ENCODE measurements at places on chromosomes 3 and 15.

- no peak for DNase-seq
Observed at GRCh38 chr3:163779396-163780344, 1298.6 kb downstream of the SI start.

DNA sequence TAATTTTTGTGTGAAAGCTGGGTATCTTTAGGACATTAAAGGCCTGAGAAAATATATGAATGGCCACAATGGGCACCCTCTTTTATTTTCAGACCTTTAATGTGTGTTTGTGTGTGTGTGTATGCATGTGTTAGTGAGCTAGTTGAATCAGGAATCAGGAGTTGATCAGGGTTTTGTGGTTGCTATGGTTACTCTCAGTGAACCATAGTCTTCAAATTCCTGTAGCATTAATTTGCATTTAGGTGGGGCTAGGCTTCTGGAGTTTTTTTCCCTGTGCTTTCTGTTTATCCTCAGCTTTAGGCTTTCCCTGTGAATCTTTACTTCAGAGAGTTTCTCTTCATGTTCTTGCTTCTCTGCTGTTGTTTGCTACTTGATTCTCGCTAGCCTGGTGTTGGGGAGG, 122.0 kb upstream of the ONECUT1 start:
- DNase-seq = no peak

GRCh38 chr3:106213954-106214353, 345.1 kb upstream of the CBLB start:
- no peak for DNase-seq

- no peak for DNase-seq
Observed at GRCh38 chr15:68633231-68634121, 54.7 kb downstream of the CORO2B start.

DNA sequence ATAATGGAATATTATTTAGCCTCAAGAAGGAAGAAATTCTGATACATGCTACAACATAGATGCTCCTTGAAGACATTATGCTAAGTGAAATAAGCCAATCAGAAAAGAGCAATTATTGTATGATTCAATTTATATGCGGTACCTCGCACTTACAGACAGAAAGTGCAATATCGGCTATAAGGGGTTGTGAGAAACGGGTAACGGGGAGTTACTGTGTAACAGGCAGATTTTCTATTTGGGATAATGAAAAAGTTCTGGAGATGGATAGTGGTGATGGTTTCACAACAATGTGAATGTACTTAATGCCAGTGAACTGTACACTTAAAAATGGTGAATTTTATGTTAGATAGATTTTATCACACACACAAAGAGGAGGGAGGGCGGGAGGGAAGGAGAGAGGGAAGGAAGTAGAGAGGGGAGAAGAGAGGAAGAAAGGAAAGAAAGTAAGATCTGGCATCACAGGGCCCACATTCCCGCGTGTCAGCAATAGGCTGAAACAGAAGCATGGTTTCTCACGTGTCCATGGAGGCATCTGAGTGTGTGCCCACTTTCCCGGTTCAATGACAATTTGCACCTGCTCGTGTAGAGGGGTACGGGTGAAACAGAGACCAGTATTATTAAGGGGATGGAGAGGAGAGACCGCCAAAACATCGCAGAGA, 700 bp upstream of the BLM start:
- no peak for DNase-seq

DNA sequence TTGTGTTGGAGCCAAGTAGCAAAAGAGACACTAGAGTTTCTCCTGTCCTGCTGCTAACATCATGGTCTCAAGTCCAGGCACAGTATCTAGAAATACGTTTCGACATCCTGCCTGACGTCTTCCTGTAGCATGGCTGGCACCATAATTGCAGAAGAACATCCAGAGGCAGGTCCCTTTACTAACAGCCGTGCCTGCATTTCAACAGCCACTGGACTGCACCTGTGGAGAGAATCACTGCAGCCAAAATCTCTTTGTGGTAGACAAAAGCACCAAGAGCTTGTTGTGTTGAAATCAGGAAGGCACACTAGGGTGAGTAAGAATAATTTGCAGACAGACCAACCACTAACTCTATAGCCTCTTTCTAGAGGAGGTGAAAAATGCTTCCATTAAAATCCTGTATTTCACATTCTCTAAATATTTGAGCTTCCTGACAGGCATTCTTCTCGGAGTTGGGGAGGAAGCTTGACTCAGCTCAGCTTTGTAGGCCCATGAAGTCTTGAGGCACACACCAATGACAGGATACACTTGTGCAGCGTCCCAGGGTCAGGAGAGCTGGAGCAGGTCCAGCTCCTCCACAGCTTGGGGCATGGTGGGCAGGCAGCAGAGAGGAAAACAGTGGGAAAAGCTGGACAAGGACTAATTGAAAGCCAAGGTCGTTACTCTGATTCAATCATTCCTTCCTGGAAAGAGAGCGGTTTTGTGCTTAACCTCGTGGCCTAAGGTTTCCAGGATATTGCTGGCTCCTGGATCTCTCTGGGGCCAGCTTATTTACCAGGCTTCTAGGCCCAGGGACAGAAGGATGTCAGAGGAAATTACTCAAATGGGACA, 244.9 kb downstream of the FAM43A start:
- peak; percentile 89 for DNase-seq

DNA sequence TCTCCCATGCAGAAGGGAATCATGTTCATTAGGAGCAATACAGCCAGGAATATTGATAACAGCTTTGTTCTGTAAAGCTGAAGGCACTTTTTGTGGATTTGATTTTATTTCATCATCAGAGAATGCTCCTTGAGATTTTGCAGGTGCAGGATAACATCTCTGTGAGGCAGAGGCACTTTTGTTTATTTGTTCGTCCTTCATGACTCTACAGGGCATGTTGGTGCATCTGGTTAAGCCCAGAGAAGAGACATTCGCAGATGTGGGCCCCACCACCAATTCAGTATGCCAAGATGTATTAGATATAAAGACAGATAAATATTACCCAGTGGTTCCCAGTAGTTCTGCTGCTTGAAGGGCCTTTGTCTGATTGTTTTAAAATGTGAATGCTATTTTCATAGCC, 368.1 kb upstream of the SEMA6D start:
- DNase-seq = no peak

DNA sequence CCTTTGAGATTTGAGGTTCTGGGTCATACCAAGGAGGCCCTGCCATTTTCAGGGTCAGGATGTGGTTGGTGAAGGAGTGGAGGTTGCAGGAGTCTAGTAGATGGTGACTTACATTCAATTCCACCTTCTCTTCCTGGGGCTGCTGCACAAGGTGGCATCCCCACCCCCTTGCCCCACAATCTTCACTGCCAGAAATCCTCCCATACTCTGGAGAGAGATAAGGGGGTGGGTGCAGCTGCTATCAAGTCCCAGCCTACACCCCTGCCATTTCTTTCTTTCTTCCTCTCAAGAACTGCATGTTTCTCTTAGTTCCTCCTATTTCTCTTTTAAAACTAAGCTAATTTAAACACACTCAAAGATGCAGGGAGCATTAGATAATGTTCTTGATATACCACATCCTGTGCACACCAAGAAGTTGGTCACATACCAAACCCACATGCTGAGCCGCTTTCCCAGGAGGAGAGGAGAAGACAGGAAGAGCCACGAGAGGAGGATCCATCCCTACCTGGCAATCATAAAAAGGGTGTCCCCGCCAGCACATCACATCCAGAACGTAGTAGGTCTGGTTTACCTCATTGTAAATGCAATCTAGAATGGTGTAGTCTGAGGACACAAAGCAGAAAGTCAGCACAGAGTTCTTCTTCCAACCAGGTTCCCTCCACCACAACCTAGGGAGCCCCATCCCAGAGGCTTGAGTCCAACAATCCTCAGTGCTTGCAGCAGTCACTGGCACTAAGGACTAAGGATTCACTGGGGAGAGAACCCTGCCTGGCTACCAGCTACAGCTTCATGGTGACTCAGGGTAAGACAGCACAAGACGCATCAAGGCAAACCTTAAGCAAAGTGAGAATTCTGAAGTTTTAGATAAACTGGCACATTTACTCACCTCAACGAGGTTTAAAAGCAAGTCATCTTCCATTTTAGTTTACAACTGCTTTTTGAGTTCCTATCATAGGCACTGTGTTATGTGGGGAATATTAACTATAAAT, 18.5 kb downstream of the SNUPN start:
- DNase-seq = no peak

DNA sequence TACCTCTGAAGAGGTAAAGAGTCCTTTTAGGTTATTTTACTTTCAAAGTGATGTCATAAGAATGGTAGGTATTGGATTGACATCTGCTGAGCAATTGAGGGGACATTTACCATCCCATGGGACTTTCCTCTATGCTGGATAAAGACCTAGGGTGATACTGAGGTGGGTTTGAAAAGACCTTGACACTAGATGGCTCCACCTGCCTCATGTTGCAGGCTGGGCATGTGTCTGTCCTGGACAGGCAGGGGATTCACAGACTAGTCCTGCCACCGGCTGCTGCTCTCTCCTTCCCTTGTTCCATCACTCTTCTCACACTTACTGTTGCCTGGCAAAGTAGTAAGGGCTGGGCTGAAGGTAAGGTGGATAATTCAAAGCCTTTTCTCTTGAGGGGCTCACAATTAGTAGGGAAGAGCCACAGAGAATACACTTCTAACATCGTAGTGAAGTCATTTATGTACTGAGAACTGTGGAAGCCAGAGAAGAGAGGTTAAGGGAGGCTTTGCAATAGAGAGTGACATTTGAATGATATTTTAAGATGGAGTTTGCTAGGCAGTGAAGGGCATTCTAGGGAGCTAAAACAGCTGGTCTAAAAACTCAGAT, 27.7 kb downstream of the TRAK1 start:
- no peak for DNase-seq

GRCh38 chr3:41518626-41519025, 319.3 kb downstream of the CTNNB1 start:
- no peak for DNase-seq

DNA sequence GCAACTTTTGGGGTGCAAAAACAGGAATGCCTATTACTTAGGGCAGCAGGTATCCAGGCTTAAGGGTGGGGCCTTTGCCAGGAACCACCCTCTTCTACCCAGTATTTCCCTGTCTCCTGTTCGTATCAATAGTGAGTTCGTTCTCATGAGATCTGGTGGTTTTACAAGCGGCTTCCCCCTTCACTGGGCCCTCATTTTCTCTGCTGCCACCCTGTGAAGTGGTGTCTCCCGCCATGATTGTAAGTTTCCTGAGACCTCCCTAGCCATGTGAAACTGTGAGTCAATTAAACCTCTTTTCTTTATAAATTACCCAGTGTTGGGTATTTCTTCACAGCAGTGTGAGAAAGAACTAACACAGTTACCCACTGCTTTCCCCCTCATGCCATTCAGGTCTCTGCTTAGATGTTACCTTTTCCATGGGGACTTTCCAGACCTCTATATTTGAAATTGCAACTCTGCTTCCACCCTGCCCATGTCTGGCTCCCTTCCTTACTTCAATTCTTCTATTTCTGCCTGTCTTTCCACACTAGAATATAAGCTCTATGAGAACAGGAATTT, 23.9 kb upstream of the TRA2B start:
- no peak for DNase-seq

GRCh38 chr15:83446904-83447709, at the start of gene SH3GL3:
TSS of gene SH3GL3 (plus strand) at chr15:83447341. CDS start at chr15:83447534, 193 bp downstream.
- DNase-seq = peak; percentile 66

DNA sequence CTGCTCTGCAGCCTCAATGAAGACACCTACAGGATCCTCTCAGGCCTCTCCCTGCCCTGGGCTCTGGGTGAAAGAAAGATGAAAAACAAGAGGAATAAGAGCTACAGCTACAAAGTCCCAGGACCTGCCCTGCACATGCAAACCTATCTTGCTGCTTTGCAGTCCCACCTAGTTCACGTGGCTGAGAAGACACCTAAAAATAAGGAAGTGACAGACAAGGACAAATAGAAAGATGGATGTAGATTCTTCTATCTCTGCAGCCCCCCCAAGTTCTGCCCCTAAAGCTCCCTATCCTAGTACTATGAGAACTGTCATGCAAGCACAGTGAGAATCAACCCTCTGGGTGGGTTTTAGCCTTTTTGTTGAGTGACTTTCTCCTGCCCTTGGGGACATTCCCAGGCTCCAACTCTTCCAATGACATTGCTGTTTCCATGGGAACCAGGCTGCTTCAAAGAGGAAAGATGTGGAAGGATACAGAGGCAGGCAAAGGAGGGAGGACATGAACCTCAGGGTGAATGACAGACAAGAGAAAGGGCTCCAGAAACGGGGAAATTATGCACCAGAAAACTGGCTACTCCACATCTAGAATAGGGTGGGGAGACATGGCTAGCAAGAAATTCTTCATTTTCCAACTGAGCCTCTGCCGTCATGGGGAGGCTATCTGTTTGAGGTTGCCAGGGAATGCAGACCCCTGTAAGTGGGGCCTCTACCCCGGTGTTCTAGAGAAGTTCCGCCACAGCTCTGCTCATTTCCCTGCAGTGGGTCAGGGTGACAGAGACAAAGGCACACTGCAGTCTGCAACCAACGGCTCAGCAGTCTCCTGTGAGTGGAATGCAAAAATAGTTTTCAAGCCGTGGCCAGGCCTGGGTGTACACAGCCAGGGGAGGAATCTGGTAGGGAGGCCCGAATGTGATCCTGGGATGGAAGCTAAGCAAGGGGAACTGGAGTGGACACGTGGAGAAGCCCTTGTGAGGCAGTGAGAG, 5.2 kb downstream of the CSPG5 start:
- DNase-seq = no peak

GRCh38 chr15:40358471-40359353, 693 bp downstream of the DISP2 start:
- DNase-seq = peak; percentile 60

GRCh38 chr15:100439514-100439913, 89.2 kb downstream of the CERS3 start:
- DNase-seq = no peak

DNA sequence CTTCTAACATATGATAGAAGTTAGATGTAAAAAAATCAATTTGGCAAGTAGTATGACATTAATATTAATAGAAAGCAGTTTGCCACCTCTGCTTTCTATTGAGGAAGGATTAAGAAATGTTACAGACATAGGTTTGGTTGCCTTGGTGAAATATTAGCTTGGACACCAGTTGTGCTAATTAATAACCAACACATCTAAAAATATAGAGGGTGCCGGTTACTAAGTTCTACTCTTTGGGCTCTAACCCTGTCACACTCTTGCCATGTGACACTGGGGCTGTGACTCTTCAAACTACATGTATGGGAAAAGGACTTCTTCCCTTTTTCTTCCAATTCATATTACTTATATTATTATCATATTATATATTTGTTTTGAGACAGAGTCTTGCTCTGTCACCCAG, 64.4 kb downstream of the TRIM71 start:
- DNase-seq = no peak

- no peak for DNase-seq
Observed at GRCh38 chr15:28107111-28107903, 8.2 kb upstream of the OCA2 start.

DNA sequence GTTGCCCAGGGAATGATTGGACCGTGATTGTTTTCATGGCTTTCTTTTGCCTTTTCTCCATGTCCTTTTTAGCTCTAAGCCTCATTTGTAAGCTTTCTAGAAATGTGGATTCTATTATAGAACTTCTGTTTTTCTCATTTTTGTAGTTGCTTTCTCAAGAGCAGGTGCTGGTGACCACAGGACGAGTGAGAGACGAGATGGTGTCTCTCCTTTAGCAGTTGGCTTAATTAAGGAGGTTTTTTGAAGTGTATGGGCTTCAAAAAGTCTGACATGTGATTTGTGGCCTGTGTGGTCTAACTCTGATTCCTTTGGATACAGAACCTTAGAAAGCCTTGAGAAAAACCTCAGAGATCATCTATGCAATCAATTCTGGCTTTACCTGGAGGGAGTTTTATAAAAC, 292.8 kb downstream of the LPP start:
- no peak for DNase-seq
